ENCODE measurements at places on chromosomes 2 and 18.

DNA sequence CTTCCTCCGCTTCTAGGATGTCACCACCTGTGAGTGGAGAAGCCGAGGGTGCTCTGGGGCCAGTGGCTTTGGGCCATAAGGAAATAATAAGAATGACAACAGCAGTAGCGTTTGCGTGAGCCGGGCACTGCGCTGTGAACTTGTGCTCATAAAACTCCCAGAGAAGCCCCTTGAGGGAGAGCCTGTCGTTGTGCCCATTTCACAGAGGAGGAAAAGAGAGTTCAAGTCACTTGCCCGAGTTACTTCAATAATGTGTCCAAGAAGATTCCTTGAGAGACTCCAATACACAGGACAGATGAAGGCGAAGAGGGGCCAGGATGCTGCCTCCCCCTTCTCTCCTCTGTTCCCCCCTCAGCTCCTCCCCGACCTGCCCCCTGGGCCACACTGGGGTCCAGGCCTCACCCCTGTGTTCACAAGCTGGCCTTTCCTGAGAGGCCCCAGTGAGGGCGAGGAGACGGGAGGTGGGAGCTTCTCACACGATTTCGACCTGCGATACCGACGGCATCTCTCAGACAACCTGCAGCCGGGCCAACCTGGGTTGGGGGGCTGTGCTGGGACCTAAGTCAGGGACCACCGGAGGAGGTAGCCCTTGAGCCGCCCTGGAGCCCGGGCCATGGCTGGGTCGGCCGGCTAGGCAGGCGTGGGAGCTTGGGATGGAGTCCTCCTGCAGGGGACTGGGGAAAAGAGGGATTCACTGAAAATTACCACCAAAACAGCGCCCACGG, 53.5 kb upstream of the UBE2F start:
- DNase-seq = no peak

- DNase-seq = no peak
Observed at GRCh38 chr2:19035238-19035637, 323.2 kb downstream of the OSR1 start.

GRCh38 chr2:215793747-215794595, 219.4 kb downstream of the MREG start:
- no peak for DNase-seq

- DNase-seq = no peak
Observed at GRCh38 chr2:191105082-191105481, 45.7 kb downstream of the STAT4 start.

DNA sequence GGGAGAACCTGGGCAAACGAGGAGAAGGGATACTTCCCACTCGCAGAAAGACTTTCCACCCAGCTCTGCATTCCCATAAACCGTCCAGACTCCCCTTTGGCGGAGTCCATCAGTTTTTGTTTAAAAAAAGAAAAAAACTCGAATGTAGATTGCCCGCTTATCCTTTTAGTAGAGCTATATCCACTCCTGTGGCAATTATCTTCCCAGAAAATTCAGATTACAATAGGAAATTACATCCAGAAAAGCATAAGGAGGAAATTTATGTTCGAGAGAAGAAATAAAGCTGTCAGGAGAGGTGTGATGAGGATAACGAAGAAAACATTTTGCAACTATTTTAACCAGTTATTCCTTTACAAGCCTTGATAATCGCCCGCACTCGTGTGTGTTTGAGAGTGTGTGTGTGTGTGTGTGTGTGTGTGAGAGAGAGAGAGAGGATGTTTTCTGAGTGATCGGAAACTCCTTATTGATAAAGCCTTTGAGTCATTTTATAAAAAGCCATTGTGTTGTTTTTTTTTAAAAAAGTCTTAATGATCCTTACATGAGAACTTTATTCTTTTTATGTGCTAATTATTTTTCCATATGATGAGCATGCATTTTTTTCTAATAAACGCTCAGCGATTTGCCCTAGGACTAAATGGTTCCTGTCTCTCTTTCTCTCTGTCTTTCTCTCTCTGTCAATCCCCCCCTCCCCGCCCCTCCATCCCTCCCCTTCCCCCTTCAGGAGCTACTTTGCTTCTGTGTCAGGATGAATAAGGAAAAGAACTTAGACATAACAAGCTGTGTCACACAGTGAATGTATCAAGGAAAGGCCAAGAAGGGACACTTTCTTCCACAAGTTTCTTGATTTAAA, 1.1 kb upstream of the PPP3R1 start:
- no peak for DNase-seq

DNA sequence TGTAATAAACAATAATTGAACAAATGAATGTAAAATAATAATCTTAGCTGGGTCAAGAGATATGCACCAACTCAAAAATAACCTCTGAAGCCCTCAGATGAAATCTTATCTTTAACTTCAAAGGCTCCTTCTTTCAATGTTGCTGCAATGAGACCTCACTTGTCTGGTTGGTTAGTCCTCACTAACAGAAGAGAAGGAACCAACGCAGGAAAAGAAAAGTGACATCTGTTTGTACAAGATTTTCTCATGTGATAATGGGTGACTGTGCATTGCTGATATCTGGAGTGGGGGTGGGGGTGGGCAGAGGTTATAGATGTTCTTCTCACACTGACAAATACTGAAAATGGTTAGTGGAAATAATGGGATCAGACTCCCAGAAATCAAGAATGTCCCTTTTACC, 2.6 kb downstream of the SCN7A start:
- DNase-seq = no peak

GRCh38 chr2:242035858-242036652, 166.5 kb downstream of the RTP5 start:
- DNase-seq = no peak

DNA sequence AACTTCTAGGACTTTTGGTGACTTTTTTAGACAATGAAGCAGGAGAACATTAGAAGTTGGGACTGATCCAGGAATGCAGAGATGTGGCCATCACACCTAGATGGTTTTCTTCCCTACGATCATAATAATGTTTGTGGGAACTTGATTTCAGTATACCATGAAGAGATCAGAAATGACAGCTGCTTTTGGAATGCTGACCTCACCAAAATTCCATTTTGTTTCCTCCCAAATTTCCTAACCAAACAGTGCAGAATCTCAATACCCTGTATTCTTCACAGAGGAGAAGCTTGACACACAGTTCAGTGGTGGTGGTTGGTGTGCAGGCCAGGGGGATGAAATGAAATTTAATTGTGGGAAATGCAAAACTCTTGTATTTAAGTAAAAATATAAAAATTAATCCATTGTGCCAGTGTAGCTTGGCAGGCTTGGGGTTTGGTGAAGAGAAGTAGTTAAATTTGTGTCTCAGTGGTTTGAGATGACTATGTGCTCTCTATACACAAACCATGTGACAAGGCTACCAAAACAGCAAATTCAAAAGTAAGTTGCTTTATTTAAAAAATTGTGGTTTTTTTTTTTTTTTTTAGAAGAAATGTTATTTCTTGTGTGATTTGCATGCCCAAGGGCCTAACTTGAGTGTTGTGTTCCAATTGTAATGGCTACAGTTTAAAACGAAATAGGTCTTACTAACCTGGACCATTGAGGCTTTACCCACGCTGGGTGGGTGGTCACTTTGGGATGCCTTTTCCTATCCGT, 252.4 kb downstream of the LPIN1 start:
- DNase-seq = no peak

DNA sequence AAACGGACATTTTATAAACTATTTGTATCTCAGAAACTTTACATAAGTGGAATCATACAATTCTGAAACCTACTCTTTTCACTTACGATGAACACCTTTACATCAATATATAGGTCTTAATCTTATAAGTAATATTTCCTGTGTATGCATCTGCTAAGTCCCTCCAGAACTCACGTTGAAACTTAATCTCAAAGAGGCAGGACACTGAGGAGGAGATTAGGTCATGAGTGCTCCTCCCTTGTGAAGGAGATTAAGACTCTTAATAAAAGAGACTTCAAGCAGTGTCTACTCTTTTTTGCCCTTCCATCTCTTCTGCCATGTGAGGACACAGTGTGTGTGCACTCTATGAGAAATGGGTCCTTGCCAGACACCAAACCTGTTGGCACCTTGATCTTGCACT, 94.7 kb upstream of the CDKL4 start:
- no peak for DNase-seq

- no peak for DNase-seq
Observed at GRCh38 chr2:162711832-162712540, 126.6 kb downstream of the KCNH7 start.

GRCh38 chr18:52163478-52163877, 176.5 kb upstream of the DCC start:
- no peak for DNase-seq

GRCh38 chr2:120612931-120613330, 122.7 kb upstream of the GLI2 start:
- no peak for DNase-seq

- DNase-seq = no peak
Observed at GRCh38 chr2:232632904-232633412, 446 bp upstream of the EFHD1 start.

DNA sequence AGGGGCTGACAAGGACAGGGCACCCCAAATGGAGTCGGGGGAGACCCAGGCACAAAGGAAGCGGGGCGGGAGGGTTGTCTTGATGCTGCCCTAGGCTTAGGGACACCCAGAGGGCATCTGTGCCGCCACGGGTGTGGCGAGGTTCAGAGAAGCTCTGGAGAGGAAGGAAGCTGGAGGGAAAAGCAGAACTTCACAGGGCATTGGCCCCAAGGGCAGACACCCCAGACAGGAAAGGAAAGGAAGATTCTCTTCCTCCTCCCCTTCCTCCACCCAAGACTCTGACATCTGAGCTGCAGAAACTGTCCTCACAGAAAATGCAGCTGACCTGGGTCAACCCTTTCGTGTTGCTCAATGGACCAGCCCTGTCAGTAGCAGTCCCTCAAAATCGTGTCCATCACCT, 25.6 kb downstream of the DNMT3A start:
- no peak for DNase-seq

- no peak for DNase-seq
Observed at GRCh38 chr18:76544511-76545345, 49.7 kb upstream of the ZNF516 start.

GRCh38 chr2:152766928-152767327, 48.5 kb downstream of the ARL6IP6 start:
- DNase-seq = no peak

DNA sequence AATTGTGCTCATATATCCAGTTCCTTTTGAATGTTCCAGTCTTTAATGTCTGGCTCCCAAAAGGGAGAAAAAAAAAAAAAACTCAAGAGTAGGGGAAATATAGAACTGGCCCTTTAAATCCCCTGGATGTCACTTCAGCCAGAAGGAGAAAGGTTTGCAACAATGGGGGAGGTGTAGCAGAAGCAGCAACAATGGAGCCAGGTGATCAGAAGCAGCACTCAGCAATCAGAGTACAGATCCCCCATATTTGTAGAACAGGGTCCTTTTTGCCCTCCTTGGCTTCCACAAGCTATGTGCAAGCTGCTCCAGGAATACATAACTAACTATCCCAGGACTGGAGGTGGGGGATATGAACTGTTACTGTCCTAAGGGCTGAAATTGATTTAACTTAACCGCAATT, 25.8 kb upstream of the ZNF397 start:
- DNase-seq = no peak
